SW 1271 (cell line): ENCODE measurements at places on chromosomes 6 and 20.

DNA sequence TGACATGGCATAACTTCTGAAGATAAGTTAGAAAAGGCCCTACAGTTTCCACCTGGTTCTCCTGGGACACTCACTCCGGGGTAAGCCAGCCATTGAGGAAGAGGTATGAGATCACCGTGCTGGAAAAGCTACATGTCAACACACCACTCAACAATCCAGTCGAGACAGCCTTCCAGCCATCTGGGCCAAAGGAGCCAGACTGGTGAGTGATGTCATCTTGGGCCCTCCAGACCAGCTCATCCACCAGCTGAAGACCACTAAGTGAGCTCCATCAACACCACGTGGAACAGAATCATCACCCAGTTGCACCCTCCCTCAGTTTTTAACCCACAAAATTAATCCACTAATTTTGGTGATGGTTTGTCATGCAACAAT lies 32.3 kb upstream of the RSPO4 start:
- no peak for DNase-seq

GRCh38 chr6:53921639-53922038 lies 126.8 kb downstream of the LRRC1 start:
- no peak for DNase-seq

- no peak for DNase-seq
Measured at GRCh38 chr20:46056027-46056833, 27.2 kb downstream of the SLC12A5 start.

DNA sequence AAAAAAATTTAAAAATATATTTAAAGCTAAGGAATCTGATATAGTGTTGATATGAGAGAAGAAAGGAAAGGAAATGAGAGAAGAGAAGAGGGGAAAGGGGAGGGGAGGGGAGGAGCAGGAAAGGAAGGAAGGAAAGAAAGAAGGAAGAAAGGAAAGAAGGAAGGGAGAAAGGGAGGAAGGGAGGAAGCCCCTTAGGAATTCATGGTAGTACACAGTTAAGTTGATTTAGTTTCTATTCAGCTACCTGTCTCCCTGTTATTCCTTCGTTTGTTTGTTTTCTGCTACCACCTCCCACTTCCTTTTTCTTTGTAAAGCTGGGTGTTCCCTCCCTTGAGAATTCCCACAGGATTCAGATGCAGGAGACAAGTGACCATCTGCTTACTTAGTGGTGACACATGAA lies 1025.4 kb upstream of the FLRT3 start:
- DNase-seq = no peak

DNA sequence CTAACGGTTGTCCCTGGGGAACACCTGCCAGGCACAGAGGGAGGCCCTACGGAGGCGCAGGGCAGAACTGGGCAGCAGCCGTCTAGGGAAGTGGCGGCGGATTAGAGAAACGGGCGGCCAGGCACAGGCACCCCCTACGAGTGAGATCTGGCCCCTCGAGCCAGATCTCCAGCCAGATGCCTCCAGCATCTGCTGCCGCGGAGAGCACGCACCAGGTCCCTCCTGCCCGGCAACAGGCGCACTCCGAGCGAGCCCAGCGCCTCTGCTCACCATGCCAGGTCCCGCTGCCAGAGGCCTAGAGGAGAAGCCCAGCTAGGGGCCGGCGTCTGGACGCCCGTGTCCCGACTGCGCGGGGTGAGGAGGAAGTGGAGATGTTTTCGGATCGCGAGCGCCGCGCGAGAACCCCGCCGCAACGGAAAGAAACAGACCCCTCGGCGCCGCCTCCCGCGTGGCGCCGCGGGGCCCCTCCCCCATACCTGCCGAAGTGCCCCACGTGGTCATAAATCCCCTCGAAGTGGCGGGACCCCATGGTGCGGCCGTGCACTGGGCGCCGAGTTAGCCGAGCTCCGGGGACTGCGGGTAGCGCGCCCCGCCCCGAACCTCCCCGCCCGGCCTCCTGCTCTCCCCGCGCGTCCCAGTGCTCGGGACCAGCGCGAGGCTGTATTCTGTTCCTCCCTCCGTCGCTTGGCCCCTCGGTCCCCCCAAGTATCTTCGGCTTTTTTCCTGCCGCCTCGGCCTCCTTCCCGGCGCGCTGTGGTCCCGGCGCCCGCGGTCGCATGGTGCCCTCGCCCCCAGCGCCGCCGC lies at the start of gene SLC22A16:
TSS of gene SLC22A16 (minus strand) at position 568 of the 804 bp plus-strand sequence. CDS start at position 529, 39 bp downstream.
- DNase-seq = no peak

GRCh38 chr6:33391922-33392594 lies 435 bp downstream of the KIFC1 start:
- no peak for DNase-seq

GRCh38 chr6:139654888-139655782 lies 280.7 kb upstream of the CITED2 start:
- DNase-seq = no peak

GRCh38 chr20:44660581-44660980 lies 9.1 kb upstream of the ADA start:
- no peak for DNase-seq

DNA sequence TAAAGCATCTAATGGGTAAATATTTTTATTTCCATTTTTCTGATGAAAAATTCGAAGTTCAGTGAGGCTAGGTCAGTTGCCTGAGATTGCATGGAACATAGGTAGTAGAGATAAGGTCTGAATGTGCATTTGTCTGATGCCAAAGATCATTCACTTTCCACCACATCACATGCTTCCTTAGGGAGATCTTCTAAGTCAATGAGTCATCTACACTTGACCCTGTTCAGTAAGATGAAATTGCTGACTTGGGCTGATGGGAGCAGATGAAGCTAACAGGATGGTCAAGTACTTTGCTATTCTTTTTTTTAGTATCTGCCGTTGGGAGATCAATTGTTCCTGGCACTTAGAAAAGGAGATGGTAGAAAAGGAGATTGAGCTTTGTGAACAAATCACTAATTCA lies 511.3 kb downstream of the PHF3 start:
- no peak for DNase-seq

- no peak for DNase-seq
Measured at GRCh38 chr20:46315311-46315710, 7.0 kb upstream of the CDH22 start.

GRCh38 chr20:33773412-33774089 lies 37.6 kb upstream of the CHMP4B start:
- no peak for DNase-seq

GRCh38 chr20:47708953-47709833 lies 76.1 kb downstream of the SULF2 start:
- no peak for DNase-seq
